ENCODE measurements at places on chromosomes 6 and 20.

- no peak for DNase-seq
These were observed 289.6 kb downstream of the PREX1 start for GRCh38 chr20:48538058-48538825.

DNA sequence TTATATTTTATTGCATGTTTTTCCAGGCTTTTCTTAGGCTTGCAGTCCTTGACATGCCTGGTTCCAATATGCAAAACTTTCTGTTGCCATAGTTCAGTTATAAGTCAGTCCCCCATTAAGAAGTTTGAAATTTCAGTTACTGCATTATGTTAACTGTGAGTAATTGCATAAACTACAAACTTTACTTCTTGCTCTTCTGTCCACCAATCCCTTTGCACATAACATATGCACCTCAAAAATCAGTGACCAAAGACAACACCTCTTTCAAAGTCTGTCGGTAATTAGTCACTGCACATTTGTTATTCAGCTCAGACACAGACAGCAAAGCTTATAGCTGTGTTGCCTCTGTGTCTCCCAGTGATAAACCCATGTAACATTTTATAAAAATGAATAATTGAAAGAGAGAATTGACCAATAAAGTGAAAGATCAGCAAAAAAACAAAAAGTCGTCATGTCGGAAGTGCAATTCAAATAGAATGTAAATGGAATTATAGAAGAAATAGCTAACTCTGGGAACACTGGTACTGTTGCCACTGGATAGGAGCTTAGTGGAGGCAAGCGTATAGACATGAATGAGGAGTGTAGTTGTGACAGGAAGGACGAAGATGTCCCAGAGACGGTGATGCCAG lies 50.3 kb upstream of the BTBD3 start:
- DNase-seq: no peak

- peak; percentile 22 for DNase-seq
These were observed 85.4 kb downstream of the CDYL start for GRCh38 chr6:4861564-4861963.

GRCh38 chr6:137323860-137324259 lies 104.7 kb upstream of the IFNGR1 start:
- DNase-seq: peak; percentile 46

GRCh38 chr6:53312355-53312754 lies 36.4 kb downstream of the ELOVL5 start:
- DNase-seq: peak; percentile 92

GRCh38 chr6:14079433-14079832 lies 38.1 kb upstream of the CD83 start:
- no peak for DNase-seq

DNA sequence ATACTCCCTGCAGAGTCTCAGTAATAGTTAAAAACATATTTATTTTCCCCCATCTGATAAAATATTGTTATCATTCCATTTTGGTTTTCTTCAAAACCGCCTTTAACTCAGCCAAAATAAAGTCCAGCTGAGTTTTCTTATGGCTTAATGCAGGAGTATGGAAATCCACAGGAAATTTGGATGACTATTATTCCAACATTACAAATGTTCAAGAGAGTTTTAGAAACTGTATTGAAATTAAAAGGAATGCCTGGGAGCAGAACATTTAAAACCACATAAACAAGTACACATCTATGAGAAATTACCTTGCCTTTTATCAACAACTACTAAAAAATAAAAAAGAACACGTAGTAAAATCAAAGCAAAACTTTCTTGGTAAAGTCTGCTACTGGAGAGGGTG lies 45.7 kb downstream of the NCOA7 start:
- DNase-seq: no peak

Measured in OCI-M1 (cell line).